GM12891 (cell line): ENCODE measurements at places on chromosomes 3 and 15.

- no peak for DNase-seq
Observed at GRCh38 chr3:123692671-123693070, 107.8 kb upstream of the HACD2 start.

DNA sequence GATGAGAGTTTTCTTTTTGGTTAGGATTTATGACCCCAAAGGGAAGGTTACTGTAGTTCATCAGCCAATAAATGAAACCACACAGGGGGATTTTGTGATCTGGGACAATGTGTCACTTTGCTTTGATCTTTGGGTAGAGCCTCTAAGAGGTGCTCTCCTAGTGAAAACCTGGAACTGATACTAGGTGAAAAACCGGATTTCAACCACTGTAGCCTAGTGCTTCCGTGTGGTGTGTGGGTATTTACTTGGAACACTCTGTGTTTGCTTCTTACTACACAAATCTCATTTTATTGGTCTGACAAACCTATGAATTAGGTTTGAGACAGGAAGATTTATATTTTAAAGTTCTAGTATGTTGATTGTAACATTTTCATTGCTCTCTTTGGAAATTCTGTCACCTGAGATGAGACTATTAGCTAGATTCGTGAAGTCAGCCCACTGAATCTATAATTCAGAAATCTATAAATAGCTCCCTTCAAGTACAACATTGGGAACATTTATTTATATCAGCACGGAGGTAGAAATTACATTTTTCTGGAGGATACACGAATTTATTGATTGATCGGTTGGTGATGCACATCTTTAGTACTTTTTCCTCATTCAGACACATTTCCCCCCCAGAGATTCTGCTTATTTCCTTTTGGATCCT, 119.8 kb downstream of the AKAP13 start:
- no peak for DNase-seq

DNA sequence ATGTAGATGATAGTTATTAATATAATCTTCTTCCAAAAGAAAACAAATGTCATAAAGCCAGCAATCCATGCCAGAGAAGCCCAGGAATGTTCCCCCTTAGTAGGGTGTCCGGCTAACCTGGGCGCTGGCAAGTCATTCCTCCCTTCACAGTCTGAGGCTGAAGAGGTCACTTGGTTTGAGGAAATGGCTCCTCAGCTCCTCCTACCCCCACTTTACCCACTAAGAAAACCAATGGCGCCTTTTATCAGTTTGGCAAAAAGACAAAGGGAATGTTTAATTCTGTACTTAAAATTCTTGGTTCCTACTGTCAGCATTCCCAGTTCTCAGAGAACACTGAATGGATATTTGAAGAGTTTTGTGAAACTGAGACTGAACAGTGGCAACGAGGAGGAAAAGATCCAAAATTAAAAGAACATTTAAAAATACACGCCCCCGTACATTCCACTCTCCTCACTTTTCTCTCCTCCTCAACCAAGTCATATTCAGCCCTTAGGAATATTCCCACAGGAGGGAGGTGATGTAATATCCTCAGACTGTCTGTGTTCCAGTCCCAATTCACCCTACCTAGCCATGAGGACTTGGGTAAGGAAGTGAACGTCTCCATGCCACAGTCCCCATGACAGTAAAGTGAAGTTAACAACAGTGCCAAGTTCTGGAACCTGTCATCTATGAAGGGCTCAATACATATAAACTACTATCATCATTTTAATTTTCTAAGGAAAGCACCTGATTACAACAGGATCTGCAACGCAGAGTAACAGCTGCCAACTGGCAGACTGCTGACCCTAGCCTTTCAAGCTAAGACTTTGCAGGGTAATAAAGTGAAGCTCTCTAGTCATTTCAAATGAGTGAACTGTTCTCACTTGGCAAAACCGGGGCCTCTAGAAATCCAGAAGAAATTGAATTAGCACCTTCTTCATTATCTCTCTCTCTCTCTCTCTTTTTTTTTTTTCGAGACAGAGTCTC, 234.5 kb upstream of the ICE2 start:
- DNase-seq, result no peak

- no peak for DNase-seq
Observed at GRCh38 chr15:93662162-93662885, 569.0 kb upstream of the MCTP2 start.

DNA sequence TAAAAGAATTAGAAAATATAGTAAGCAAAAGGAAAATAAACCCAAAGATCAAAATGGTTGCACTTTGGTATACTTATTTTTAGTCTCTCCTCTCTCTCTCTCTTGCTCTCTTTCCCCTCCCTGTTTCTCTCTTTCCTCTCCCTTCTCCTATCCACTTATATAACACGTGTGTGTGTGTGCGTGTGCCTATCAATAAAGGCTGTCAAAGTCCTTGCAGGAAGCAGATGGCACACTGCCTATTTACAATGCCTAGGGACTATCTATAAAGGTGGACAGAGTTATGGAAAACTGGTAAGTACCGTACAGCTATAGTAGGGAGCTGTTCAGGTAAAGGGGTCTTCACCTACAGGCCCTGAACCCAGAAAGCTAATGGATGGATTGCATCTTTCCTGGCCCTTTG, 161.6 kb downstream of the SQOR start:
- DNase-seq, result no peak

DNA sequence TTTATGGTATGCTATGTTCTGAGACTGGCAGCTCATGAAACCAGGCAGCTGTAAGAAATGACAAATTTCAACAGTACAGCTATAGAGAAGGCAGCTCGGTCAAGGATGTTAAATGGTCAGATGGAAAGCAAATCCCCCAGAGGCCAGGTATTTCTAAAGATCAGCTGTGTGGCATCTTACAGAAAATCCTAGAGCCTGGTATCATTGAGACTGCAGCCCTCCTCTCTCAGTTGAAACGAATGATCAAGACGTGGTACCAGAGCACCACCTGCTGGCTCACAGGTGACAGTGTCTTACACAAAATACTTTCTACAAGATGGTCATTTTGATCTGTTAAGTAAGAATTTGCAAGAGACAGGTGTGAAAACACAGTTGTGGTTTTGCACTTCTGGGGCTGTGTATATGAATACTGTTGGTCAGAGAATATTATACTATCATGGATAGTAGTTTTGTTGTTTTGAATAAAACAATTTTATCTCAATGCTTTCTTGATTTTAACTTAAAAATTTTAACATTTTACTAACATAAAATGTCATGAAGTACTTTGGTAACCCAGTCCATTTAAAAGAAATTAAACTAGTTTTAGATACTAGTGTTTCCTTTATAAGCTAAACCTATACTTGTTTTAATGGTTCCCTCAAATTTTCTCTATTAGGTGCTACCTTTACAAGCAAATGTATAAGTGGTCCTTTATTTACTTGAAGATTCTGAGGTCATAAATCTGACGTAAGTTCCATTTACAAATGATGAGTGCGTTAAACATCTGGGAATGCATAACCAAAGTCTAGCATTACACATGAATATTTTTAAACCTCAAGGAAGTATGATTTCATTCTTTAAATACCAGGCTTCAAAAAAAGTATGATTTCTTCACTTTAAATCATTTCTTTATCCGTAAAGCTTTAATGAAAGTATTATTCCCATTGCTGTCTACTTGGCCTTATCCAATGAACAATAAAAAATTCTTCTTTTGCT, 121.8 kb downstream of the PDZRN3 start:
- peak; percentile 42 for DNase-seq

DNA sequence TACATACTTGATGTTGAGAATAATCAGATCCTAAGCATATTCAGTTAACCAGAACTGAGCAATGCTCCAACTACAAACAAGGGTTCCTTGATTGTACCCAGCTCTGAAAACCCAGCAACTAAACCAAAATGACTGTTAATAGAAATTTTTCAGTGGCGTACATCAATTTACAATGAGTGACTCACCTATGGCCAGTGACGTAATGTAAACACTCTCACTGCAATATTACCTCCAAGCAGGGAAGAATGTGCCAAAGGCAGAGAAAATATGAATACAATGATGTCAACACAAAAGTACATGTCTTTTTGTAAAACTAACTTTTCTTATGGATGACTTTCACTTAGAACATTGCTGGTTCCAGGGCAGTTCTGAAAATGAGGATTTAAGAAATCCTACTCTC, 611.3 kb downstream of the EDEM1 start:
- no peak for DNase-seq

GRCh38 chr15:50452927-50453326, 28.7 kb downstream of the USP8 start:
- DNase-seq, result no peak

DNA sequence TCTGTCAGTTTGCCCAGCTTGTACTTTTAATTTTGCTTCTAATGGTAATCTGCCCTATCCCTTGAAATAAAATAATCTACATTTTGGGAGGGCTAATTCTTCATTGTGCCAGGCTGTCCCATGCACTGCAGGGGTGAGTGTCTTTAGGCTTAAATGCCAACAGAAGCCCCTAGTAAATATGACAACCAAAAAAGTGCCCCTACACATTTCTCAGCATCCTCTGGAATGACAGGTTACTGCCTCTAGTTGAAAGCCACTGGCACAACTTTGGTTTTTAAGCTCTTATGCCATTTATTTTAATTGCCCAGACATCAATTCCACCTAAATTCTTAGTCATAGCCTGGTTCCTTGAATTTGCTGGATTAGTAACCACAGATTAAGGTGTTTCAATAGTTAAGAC, 3.4 kb downstream of the EPM2AIP1 start:
- no peak for DNase-seq

- DNase-seq, result no peak
Observed at GRCh38 chr3:67608034-67608433, 46.4 kb downstream of the SUCLG2 start.

- no peak for DNase-seq
Observed at GRCh38 chr15:26165546-26165945, 302.4 kb upstream of the ATP10A start.

GRCh38 chr3:52055537-52056351, 627 bp downstream of the DUSP7 start:
- DNase-seq, result peak; percentile 61
